Mammary epithelial cell (primary cell): ENCODE measurements at places on chromosomes 6 and 20. TPM values are rescaled to one million over a fixed set of nuclear protein-coding genes. Genes with fewer than 3 reads are reported as not detected.

Gene CST4
- not detected for polyA plus RNA-seq

Gene TMEM74B
- 0.67 TPM for polyA plus RNA-seq

Gene LBP
- not detected for polyA plus RNA-seq

Gene KIFC1
- polyA plus RNA-seq: 47.5 TPM

Gene IRAK1BP1
- 2.3 TPM for polyA plus RNA-seq

Gene MUCL3
- 0.03 TPM for polyA plus RNA-seq

Gene PRPH2
- polyA plus RNA-seq: not detected

Gene OTOR
- not detected for polyA plus RNA-seq

Gene TMEM244
- not detected for polyA plus RNA-seq

Gene LAMA4
- 0.18 TPM for polyA plus RNA-seq

Gene FOXQ1
- polyA plus RNA-seq: 3.4 TPM

Gene RNF182
- polyA plus RNA-seq: 0.33 TPM

Gene PRSS16
- polyA plus RNA-seq: 11.9 TPM

Gene RNF114
- polyA plus RNA-seq: 75.0 TPM

Gene POM121L2
- polyA plus RNA-seq: not detected

Gene MCCD1
- polyA plus RNA-seq: not detected

Gene TCF21
- not detected for polyA plus RNA-seq

Gene TRIM15
- polyA plus RNA-seq: 0.02 TPM

Gene GABRR1
- not detected for polyA plus RNA-seq

Gene HLA-DQB1
- polyA plus RNA-seq: 0.23 TPM

Gene C20orf202
- not detected for polyA plus RNA-seq

Gene KIF25
- polyA plus RNA-seq: not detected

Gene HIVEP2
- polyA plus RNA-seq: 7.4 TPM

Gene MATN4
- 0.06 TPM for polyA plus RNA-seq

Gene GNAS-AS1
- polyA plus RNA-seq: 0.27 TPM

Gene KCNG1
- polyA plus RNA-seq: 19.2 TPM

Gene SOX18
- not detected for polyA plus RNA-seq

Gene CFAP206
- polyA plus RNA-seq: 0.22 TPM

Gene RIMS4
- polyA plus RNA-seq: not detected
